ENCODE measurements at places on chromosomes 5 and 9. TPM values are rescaled to one million over a fixed set of nuclear protein-coding genes. Genes with fewer than 3 reads are reported as not detected.

The GARIN3 gene
- total RNA-seq, result not detected

The BARHL1 gene
- not detected for total RNA-seq

The GPX3 gene
- 63.4 TPM for total RNA-seq

The TEX48 gene
- not detected for total RNA-seq

Measured in nasal cavity respiratory epithelium epithelial cell of viscerocranial mucosa (primary cell).